ENCODE measurements at places on chromosomes 12 and 14. TPM values are rescaled to one million over a fixed set of nuclear protein-coding genes. Genes with fewer than 3 reads are reported as not detected.

Gene MAP3K9
- 2.2 TPM for total RNA-seq

Gene BATF
- total RNA-seq: 1.4 TPM

DNA sequence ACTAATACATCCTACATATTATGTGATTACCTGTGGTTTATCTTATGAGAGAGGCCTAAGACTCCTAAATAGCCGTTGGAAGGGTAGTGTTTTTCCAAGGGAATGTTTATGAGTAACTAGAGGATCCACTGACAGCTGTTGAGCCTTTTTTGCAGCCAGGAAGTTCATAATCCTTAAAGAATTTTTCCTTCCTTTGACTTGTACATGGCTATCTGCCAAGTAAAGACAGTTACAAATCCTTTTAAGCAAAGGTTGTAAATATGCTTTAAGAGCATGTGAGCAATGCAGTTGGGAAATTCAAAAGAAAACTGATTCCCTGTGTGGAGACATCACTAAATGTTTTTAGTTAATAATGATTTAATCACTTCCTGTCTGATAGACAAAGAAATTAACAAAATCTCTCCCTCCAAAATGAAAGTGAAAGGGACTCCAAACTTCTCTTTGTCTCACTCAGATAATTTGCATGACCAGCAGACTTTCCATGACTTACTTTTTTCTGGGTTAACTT is 333.8 kb downstream of the PDZRN4 start:
- no peak overlapping the region for H3K27ac ChIP-seq
- H3K4me1 ChIP-seq: no peaks in the 10 kb centered on the region
- no peak for DNase-seq
- H3K4me3 ChIP-seq: no peak overlapping the region

DNA sequence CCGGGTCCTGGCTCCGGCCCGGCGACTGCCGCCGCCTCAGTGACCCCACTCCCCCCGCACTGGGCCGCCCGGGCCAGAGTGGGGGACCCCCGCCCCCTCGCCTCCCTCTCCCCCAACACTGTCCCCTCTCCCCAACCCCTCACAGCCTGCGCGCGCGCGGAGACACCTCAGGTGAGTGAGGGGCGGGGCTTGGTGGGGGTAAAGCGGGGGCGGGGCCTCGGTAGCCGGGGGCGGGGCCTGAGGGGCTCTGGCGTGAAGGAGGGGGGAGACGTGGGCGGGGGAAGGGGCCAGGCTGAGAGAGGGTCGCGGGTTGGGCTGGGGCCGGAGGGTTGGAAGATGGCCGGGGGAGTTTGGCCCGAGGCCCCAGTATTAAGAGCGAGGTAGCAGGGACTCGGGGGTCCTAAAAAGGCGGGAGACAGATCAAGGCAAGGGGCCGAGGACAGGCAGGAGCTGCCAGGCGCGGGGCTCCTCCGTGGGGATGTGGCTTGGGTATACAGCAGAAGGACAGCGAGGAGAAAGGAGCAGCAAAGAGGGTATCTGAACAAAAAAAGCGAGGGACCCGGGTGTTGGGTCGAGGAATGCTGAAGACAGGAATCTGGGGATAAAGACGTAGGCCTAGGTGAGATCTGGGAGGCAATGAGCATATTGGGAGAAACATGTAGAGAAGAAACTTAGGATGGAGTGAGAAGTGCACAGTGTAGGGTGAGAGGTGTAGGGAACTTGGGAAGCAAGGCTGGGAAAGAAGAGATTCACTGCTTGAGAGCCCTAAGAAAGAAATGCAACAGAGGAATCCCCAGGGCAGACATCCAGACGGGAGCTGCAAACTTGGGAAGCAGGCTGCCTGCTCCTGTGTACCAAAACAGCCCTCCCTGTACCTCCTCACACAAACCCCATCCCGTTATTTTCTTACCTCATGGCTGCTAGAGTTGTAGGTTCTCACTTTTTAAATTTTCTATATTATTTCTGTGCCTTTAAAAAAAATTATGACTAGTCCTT is 10.8 kb downstream of the SUOX start:
- no peaks in the 10 kb centered on the region for H3K4me1 ChIP-seq
- peak; percentile 71 for DNase-seq
- no peaks in the 10 kb centered on the region for H3K36me3 ChIP-seq
- no peaks in the 10 kb centered on the region for H3K27me3 ChIP-seq
- peak overlapping the region; percentile 75 for H3K4me3 ChIP-seq
- H3K27ac ChIP-seq: peak overlapping the region; percentile 93

GRCh38 chr12:49667325-49668090 is 39.7 kb downstream of the FMNL3 start:
- H3K27ac ChIP-seq: no peak overlapping the region
- no peaks in the 10 kb centered on the region for H3K36me3 ChIP-seq
- peak; percentile 12 for DNase-seq
- H3K4me1 ChIP-seq: peaks cover 36% of the 10 kb centered on the region
- H3K4me3 ChIP-seq: no peak overlapping the region

GRCh38 chr12:48690990-48691389 is 9.0 kb upstream of the KANSL2 start:
- H3K4me1 ChIP-seq: no peaks in the 10 kb centered on the region
- DNase-seq: no peak
- no peaks in the 10 kb centered on the region for H3K36me3 ChIP-seq
- no peak overlapping the region for H3K27ac ChIP-seq

DNA sequence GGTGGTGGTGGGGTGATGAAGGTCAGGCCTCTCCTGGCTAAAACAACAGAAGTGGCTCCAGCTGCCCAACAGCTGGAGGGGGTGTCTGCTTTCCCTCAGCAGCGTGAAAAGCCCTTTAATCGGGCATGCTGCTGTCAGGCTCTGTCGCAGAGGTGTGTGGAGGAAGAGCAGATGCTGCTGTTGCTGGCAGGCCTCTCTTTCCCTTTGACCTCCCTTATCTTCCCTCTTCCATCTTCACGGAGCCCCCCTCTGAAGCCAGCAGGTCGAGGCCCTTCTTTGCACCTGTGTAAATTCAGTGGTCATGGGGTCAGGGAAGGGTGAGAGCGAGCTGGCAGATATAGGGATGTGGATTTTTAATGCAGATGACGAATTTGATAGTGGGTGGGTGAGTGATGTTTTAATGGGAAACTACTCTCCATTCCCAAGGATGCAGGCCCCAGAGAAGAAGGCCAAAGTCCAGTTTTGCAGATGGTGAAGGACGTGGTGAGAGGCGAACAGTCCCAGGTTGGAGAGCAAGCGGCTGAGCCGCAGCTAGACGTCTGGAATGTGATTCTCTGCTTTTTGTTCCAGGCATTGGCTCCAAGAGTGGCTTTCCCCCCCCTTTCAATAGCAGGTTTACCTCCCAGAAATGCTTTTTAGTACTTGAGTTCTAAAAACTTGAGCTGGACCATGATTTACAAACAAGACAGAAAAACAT is 64.0 kb downstream of the SMOC1 start:
- no peak overlapping the region for H3K4me3 ChIP-seq
- H3K4me1 ChIP-seq: no peaks in the 10 kb centered on the region
- DNase-seq: no peak
- no peaks in the 10 kb centered on the region for H3K36me3 ChIP-seq
- no peaks in the 10 kb centered on the region for H3K27me3 ChIP-seq

DNA sequence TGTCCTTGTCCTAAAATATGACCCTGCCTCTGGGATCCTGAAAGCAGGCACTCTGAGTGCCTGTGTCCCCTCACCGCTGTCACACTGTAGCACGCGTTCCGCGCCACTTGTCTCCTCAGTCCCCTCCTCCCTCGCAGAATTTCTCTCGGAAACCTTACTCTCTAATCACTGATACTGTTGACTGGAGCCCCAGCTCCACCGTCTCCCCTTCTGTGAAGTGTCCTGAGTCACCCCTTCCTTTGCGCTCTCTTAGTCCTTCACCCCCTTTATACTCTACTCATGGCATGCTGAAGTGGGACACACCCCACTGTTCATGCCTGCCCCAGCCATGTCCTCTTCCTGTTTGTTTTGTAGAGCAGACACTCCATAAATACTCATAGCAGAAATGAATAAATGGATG is 104.7 kb downstream of the ZNF664 start:
- H3K36me3 ChIP-seq: no peaks in the 10 kb centered on the region
- H3K27me3 ChIP-seq: no peaks in the 10 kb centered on the region
- no peak overlapping the region for H3K27ac ChIP-seq
- no peaks in the 10 kb centered on the region for H3K4me1 ChIP-seq
- no peak overlapping the region for H3K4me3 ChIP-seq

DNA sequence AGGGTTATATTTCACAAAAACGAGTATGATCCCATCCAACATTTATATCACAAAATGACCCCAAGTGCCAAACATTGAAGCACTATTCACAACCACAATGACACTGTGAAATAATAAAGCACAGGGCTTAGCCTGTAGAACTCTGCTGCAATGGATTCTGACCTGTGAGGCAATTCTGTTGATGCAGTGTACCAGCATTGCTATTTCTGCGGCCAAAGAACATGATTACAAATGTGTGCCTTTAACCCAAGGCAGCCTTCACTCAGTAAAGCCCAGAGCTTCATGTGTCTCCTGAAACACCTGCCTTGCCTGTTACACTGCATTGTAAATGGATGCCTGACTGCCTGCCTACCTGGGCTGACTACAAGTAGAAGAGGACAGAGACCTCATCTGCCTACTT is 158.0 kb downstream of the PPM1H start:
- no peak overlapping the region for H3K4me3 ChIP-seq
- H3K27ac ChIP-seq: no peak overlapping the region
- no peak for DNase-seq
- H3K27me3 ChIP-seq: no peaks in the 10 kb centered on the region
- H3K4me1 ChIP-seq: peaks cover 2% of the 10 kb centered on the region

- no peaks in the 10 kb centered on the region for H3K36me3 ChIP-seq
- H3K4me1 ChIP-seq: no peaks in the 10 kb centered on the region
- DNase-seq: no peak
- H3K4me3 ChIP-seq: no peak overlapping the region
Observed at GRCh38 chr14:32225378-32225920, 22.4 kb upstream of the RNU6-8 start.

- H3K27me3 ChIP-seq: no peaks in the 10 kb centered on the region
- H3K4me1 ChIP-seq: no peaks in the 10 kb centered on the region
- DNase-seq: no peak
- no peaks in the 10 kb centered on the region for H3K36me3 ChIP-seq
- no peak overlapping the region for H3K4me3 ChIP-seq
- H3K27ac ChIP-seq: no peak overlapping the region
Observed at GRCh38 chr12:4852911-4853310, 56.8 kb upstream of the KCNA1 start.

DNA sequence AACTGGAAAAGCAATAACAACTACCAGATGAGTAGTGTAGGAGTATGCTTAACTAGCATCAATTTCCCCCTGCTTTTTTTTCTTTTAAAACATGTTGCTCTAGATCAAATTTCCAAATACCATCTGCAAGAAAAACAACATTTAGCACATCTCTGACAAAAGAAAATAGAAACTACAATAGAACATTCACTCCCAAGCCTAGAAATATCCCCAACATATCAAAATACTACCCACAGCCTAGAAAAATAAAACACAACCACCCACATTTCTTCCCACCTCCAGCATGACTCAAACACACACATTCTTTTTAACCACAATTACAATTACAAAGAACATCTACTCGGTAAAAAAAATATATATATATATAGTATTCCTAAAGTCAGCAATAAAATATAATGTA is 120.0 kb downstream of the PPFIA2 start:
- H3K4me3 ChIP-seq: no peak overlapping the region
- no peak overlapping the region for H3K27ac ChIP-seq
- no peak for DNase-seq
- H3K36me3 ChIP-seq: no peaks in the 10 kb centered on the region
- H3K4me1 ChIP-seq: no peaks in the 10 kb centered on the region

DNA sequence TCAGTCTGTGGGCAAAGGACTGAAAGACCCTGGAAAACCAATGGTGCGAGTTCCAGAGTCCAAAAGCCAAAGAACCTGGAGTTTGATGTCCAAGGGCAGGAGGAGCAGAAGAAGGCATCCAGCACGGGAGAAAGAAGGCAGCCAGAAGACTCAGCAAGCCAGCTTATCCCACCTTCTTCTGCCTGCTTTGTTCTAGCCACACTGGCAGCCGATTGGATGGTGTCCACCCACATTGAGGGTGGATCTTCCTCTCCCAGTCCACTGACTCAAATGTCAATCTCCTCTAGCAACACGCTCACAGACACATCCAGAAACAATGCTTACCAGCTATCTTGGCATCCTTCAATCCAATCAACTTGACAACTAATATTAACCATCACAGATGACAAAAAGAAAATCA is 57.2 kb upstream of the CAPRIN2 start:
- no peak overlapping the region for H3K27ac ChIP-seq
- no peaks in the 10 kb centered on the region for H3K27me3 ChIP-seq

- H3K27ac ChIP-seq: no peak overlapping the region
- H3K36me3 ChIP-seq: no peaks in the 10 kb centered on the region
- no peaks in the 10 kb centered on the region for H3K27me3 ChIP-seq
- DNase-seq: no peak
Observed at GRCh38 chr12:7158781-7159609, 28.8 kb downstream of the CLSTN3 start.

DNA sequence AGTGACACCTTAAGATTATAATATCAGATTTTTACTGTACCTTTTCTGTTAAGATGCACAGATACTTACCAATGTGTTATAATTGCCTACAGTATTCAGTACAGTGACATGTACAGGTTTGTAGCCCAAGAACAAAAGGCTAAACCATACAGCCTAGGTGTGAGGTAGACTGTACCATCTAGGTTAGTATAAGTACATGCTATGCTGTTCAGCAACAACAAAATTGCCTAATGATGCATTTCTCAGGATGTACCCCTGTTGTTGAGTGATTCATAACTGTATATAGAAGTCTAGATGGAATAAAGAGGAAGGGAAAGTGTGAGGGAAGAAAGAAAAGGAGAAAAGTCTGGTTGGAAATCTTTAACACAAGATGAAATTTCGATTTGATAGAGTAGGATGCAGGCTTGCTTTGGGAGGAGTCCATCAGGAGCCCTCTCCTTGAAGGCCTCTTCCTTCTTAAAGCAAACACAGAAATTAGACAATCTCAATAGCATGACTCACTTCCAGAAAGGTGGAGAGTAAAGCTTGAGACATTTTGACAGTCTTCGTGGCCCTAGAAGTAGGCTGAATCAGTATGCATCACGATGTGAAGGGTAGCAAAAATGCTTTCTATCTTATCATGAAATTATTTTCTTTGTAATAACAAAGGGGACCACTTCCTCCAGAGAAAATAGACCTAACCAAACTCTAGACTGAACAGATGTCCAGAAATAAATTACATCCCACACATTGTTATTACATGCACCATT is 191.5 kb downstream of the SYT1 start:
- DNase-seq: no peak
- H3K4me1 ChIP-seq: no peaks in the 10 kb centered on the region
- no peaks in the 10 kb centered on the region for H3K36me3 ChIP-seq
- H3K27ac ChIP-seq: no peak overlapping the region
- no peak overlapping the region for H3K4me3 ChIP-seq
- no peaks in the 10 kb centered on the region for H3K27me3 ChIP-seq

GRCh38 chr12:110816248-110816647 is 30.5 kb upstream of the CCDC63 start:
- H3K27me3 ChIP-seq: no peaks in the 10 kb centered on the region
- H3K36me3 ChIP-seq: no peaks in the 10 kb centered on the region
- no peak for DNase-seq

GRCh38 chr14:105503935-105504692 is 13.1 kb downstream of the TEDC1 start:
- no peak overlapping the region for H3K27ac ChIP-seq
- H3K36me3 ChIP-seq: no peaks in the 10 kb centered on the region
- H3K4me3 ChIP-seq: no peak overlapping the region

Data from ovary (tissue), 10 donors.